ENCODE measurements at places on chromosomes 11 and 22. TPM values are rescaled to one million over a fixed set of nuclear protein-coding genes. Genes with fewer than 3 reads are reported as not detected.
A peak's percentile ranks its signal among the peaks of the same experiment; 100 is the strongest.

GRCh38 chr11:86294026-86294425, 8.0 kb upstream of the HIKESHI start:
- DNase-seq, result no peak

- no peak for DNase-seq
These were observed 21.1 kb downstream of the PHF21B start for GRCh38 chr22:44988671-44989070.

- no peak for DNase-seq
These were observed 865 bp upstream of the ZNF280A start for GRCh38 chr22:22520667-22521602.

The CHRM1 gene
- polyA plus RNA-seq, result 0.12 TPM

The NXPE4 gene
- not detected for polyA plus RNA-seq

DNA sequence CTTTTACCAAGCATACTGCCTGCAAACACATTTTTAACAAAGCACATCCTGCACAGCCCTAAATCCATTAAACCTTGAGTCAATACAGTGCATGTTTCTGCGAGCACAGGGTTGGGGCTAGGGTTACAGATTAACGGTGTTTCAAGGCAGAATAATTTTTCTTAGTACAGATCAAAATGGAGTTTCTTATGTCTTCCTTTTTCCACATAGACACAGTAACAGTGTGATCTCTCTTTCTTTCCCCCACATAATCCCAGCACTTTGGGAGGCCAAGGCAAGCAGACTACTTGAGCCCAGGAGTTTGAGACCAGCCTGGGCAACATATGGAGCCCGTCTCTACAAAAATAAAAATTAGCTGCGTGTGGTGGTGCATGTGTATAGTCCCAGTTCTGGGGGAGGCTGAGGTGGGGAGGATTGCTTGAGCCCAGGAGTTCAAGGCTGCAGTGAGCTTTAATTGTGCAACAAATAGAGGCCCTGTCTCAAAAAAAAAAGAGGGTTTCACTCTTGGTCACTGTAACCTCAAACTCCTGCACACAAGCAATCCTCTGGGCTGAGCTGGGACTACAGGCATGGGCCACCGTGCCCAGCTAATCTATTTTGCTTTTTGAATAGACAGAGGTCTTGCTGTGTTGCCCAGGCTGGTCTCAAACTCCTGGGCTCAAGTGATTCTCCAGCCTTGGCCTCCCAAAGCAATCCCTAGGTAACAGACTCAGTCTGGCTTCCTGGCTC, 19.7 kb upstream of the SLC3A2 start:
- no peak for DNase-seq

- DNase-seq, result no peak
These were observed 86.6 kb downstream of the DGCR2 start for GRCh38 chr22:19035474-19036228.

- DNase-seq, result peak; percentile 16
These were observed 829.6 kb downstream of the KCNA4 start for GRCh38 chr11:29187215-29187614.

- peak; percentile 17 for DNase-seq
These were observed 770 bp upstream of the TSG101 start for GRCh38 chr11:18527512-18527911.

DNA sequence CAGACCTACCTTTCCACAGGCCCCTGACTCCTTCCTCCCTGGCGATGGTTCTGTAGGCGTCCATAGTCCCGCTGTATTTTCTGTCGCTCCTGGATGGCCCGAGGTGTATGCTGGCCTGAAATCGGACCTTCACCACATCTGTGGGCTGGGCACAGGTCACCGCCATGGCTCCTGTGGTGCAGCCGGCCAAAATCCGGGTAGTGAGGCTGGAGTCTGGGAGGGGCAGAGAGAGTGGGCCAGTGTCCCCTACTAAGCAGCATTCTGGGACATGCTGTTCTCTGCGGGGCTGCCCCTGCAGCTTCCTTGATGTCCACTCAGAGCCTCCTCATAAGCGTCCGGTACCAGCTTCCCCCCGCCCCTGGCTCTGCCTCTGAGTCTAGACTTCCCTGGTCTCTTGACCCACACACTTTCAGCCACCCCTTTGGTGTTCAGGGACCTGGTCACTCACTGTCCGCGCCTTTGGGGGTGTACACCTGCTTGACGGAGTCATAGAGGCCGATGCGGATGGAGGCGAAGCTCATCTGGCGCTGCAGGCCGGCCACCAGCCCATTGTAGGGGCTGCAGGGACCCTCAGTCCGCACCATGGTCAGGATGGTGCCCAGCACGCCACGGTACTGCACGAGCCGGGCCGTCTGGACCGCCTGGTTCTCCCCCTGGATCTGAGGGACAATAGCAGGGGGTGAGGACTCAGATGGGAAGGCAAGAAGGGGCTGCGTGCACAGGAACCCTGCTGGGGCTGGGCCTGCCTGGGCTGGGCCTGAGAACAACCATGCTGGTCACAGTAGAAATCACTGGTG, 3.0 kb downstream of the UCP3 start:
- DNase-seq, result no peak

DNA sequence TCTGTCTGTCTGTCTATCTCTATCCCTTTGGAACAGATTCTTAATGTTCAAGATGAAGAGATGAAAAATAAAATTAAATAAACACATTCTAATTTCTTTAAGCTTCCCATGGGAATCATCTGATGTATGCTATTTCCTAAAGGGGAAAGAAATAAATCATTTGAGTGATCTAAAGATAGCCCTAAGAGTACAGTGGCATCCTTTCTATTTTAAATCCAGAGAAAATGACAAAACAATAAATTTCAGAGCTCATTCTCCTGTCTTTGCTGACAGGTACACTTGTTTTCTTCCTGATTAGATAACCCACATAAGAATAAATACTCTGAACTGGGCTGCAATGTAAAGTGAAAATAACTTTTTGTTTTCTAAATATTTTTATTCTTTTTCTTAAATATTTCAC, 550.4 kb downstream of the JRKL start:
- no peak for DNase-seq

The NTM gene
- polyA plus RNA-seq, result 47.3 TPM

The OR5B21 gene
- not detected for polyA plus RNA-seq

The HBG1 gene
- polyA plus RNA-seq, result 3.5 TPM

- DNase-seq, result no peak
These were observed 6.8 kb downstream of the LIF start for GRCh38 chr22:30239488-30240405.

The ESAM gene
- 73.2 TPM for polyA plus RNA-seq

- no peak for DNase-seq
These were observed 16.2 kb upstream of the LDLRAD3 start for GRCh38 chr11:35927682-35928081.

- DNase-seq, result peak; percentile 56
These were observed 2.5 kb upstream of the BEST1 start for GRCh38 chr11:61947486-61948210.

GRCh38 chr11:134086376-134086775, 17.5 kb downstream of the JAM3 start:
- no peak for DNase-seq

DNA sequence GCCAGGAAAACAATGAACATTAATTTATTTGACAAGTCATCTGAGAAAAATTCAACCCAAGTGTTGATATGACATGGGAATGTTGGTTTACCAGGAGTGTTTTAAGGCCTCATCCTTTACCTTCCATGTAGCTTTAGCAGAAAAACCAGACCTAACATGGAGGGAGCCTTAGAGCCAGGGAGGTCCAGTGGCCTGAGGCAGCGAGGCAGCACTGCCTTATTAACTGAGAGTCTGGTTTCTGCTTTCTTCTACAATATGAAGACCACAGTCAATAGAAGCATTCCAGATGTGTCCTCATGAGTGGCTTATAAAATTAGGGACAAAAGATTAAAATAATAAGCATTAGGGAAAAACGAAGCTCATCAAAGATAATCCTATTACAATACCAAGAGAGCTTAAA, 61.5 kb downstream of the DKK3 start:
- no peak for DNase-seq

GRCh38 chr11:18493310-18493709, 33.4 kb downstream of the TSG101 start:
- DNase-seq, result no peak

DNA sequence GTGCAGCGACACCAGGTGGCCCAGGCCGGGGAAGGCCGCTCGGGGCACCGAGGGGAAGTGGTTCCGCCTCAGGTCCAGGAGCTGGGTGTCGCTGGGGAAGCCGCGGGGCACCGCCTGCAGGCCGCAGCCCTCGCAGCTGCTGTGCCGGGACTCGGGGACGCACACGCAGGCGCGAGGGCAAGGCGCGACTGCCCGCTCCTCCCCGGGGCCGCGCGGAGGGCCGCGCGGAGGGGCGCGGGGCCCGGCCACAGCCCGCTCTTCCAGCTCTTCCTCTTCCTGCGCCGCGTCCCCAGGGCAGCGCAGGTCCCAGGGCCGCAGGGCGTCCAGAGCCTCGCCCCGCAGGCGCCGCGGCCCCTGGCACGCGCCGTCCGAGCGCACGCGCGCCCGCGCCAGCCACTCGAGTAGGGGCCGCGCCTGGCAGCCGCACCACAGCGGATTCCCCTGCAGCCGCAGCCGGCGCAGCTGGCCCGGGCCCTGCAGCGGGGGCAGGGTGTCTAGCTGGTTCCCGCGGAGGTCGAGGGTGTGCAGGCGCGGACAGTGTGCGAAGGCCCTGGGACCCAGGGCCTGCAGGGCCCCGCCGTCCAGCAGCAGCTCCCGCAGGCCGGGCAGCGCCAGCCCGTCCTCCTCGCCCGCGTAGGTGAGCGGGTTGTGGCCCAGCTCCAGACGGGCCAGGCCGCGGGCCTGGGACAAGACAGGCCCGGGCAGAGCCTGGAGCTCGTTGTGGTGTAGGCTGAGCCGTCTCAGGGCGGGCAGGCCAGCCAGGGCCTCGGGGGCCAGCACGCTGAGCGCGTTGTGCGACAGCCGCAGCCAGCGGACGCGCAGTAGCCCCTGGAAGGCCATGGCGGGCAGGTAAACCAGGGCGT, 2.8 kb downstream of the CHADL start:
- DNase-seq, result no peak

DNA sequence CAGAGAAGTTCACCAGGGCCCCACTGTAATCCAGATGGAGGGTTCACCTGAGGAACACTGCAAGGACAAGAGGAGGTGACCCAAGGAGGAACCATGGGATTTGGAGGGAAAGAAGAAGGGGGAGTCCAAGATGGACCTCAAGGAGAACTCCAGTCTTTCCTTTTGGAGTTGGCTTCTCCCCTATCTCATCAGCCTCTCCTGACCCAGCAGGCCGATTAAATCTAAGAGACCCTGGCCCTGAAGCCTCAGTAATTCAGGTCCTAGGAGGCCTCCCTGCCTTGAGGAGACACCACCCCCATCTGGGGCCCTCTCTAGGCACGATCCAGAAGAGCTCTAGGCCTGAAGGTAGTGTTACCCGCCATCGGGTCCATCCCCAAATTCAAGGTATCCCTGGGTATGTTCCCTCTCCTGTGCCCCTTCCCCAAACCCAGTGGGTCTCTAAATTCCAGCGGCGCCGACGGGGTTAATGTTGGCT, 15.1 kb upstream of the DGKZ start:
- DNase-seq, result no peak

The ABCC8 gene
- 2.2 TPM for polyA plus RNA-seq

The BLID gene
- polyA plus RNA-seq, result not detected

DNA sequence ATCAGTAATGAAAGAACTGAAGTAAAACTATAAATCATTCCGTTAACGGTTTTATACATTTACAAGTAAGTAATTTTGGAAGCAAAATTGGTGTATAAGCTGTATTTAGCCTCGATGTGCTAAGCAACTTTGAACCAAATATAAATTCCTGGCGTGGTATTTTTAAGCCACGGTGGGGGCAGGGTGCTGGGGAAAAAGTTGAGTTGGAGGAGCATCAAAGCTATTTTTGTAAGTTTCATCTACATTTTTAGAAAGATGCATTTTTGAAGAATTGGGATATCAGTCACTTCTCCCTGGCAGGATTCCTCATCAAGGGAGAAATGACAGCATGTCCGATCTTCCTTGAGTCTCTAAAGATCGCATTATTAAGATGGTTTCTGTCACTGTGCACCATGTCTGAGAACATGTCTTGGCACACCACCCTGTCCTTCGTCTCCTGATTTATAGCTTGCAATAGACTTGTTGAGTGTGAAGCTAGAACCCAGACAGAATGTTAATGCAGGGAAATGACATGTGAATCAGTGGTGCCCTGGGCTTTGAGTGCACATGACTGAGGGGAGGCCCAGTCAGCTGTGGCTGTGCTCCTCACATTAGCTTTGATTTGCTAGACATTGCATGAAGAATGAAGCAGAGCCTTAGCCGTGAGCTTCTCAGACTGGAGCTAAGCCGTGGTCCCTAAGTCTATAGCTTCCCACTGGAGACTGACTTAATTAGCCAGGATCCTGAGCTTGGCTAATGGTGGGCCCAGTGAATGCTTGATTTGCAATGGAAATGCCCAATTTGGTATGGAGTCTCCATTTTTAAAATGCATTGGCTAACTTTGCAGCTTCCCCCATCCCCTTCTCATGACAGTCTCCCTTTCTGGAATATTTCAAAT, 127.0 kb downstream of the COMMD9 start:
- no peak for DNase-seq

The CLCF1 gene
- 4.9 TPM for polyA plus RNA-seq

The MMP13 gene
- polyA plus RNA-seq, result not detected

The KRTAP5-10 gene
- polyA plus RNA-seq, result 0.23 TPM

DNA sequence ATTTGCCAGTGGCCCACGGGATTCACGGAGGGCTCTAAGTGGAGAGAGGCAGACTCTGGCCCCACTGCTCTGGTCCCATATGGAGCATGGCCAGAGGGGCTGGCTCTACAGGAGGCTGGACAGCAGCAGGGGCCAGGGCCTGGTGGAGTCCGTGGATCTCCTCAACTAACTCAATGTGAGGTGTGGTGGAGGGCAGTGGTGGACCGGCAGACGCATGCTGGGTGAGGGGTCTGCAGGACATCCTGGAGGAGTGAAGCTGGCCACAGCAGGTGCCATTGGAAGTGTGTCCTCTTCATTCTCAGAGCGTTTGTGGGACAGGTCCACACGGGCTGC, 15.6 kb downstream of the IGF2 start:
- no peak for DNase-seq

The ACR gene
- 0.32 TPM for polyA plus RNA-seq

DNA sequence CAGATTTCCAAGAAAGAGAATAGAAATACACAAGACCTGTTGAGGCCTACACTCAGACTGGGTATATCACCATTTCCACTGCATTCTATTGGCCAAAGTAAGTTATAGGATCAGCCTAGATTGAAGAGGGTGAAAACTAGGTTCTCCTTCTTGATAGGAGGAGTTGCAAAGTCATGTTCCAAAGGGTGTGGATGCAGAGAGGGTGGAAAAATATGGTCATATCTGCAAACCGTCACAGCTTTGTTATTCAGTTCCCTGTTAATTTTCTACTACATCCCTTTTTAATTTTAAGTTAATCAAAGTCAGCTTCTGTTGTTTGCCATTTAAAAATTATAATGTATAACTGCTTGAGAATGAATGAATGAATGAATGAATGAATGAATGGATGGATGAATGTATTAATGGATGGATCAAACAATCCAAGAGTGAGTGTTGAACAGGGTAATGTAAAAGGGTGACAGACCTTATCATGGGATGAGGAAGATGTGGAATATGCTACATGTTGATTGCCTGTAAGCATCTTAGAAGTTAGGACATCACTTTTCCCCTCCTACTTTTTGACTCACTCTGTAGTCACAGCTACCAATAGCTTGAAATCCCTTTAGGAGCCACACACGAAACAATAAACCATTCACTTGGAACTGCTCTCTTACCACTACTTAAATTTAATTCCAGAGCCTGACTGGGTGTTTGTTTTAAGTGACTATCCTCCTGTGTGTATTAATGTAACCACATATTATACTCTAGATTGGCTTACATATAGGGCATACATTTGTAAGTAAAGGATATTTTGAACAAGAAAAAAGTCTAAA, 121.5 kb downstream of the CCDC34 start:
- no peak for DNase-seq

The LGALS12 gene
- 0.14 TPM for polyA plus RNA-seq

The LRRC32 gene
- 65.8 TPM for polyA plus RNA-seq

The APOBEC3G gene
- 8.4 TPM for polyA plus RNA-seq

The CRYBB2 gene
- 0.38 TPM for polyA plus RNA-seq

- no peak for DNase-seq
These were observed 39.4 kb downstream of the SWAP70 start for GRCh38 chr11:9703280-9703679.

All from left renal cortex interstitium (tissue), 4 donors.